ENCODE measurements at places on chromosomes 2 and 18. TPM values are rescaled to one million over a fixed set of nuclear protein-coding genes. Genes with fewer than 3 reads are reported as not detected.

LRP2 gene
- total RNA-seq, result 42.2 TPM

SPEG gene
- 15.1 TPM for total RNA-seq

GKN2 gene
- total RNA-seq, result not detected

DSG4 gene
- total RNA-seq, result not detected

CCDC102B gene
- 3.1 TPM for total RNA-seq

MOCOS gene
- total RNA-seq, result 2.0 TPM

RTP5 gene
- not detected for total RNA-seq

C2orf80 gene
- not detected for total RNA-seq

KCNG2 gene
- not detected for total RNA-seq

PMS1 gene
- 72.4 TPM for total RNA-seq

C2orf66 gene
- total RNA-seq, result 0.38 TPM

SOX11 gene
- 154 TPM for total RNA-seq

SRD5A2 gene
- not detected for total RNA-seq

VAMP5 gene
- total RNA-seq, result 4.2 TPM

DNAH7 gene
- 5.7 TPM for total RNA-seq

RGPD4 gene
- not detected for total RNA-seq

POMC gene
- total RNA-seq, result 6.5 TPM

SS18 gene
- 84.4 TPM for total RNA-seq

BOLL gene
- 0.22 TPM for total RNA-seq

OXER1 gene
- 4.3 TPM for total RNA-seq

SLC30A3 gene
- not detected for total RNA-seq

KCNJ13 gene
- 0.89 TPM for total RNA-seq

EMILIN1 gene
- total RNA-seq, result 1.1 TPM

AGBL5 gene
- 60.2 TPM for total RNA-seq

KCNK3 gene
- total RNA-seq, result 1.2 TPM

WDR7 gene
- total RNA-seq, result 24.8 TPM

SEMA4F gene
- 11.5 TPM for total RNA-seq

CYP27A1 gene
- total RNA-seq, result 16.4 TPM

MXD1 gene
- total RNA-seq, result 9.2 TPM

LRRTM1 gene
- total RNA-seq, result 1.6 TPM

EFHD1 gene
- 4.3 TPM for total RNA-seq

STAT4 gene
- total RNA-seq, result 18.8 TPM

CHMP1B gene
- total RNA-seq, result 48.3 TPM

PDCD1 gene
- total RNA-seq, result not detected

MSTN gene
- 0.38 TPM for total RNA-seq

ICOS gene
- total RNA-seq, result not detected

HOXD13 gene
- not detected for total RNA-seq

ZAP70 gene
- 2.6 TPM for total RNA-seq

RAB6C gene
- total RNA-seq, result not detected

POTEJ gene
- total RNA-seq, result 0.19 TPM

POU3F3 gene
- not detected for total RNA-seq

YPEL5 gene
- total RNA-seq, result 63.6 TPM

PHOSPHO2 gene
- total RNA-seq, result 13.5 TPM

CHRND gene
- not detected for total RNA-seq

ALPG gene
- not detected for total RNA-seq

SERPINB12 gene
- not detected for total RNA-seq

ACMSD gene
- not detected for total RNA-seq

CAVIN2 gene
- 0.11 TPM for total RNA-seq

SPR gene
- 24.2 TPM for total RNA-seq

THSD7B gene
- 10.3 TPM for total RNA-seq

SLC40A1 gene
- total RNA-seq, result 14.6 TPM

LYPD6B gene
- 140 TPM for total RNA-seq

TRIM43 gene
- total RNA-seq, result not detected

SGO2 gene
- total RNA-seq, result 13.1 TPM

GNAL gene
- 10.5 TPM for total RNA-seq

CIDEA gene
- total RNA-seq, result not detected

OTOS gene
- not detected for total RNA-seq

Data from progenitor cell of endocrine pancreas (in vitro differentiated cells).